ENCODE measurements at places on chromosomes 4 and X.

- no peak for DNase-seq
These were observed 745.8 kb upstream of the GALNTL6 start for GRCh38 chr4:171067422-171067821.

DNA sequence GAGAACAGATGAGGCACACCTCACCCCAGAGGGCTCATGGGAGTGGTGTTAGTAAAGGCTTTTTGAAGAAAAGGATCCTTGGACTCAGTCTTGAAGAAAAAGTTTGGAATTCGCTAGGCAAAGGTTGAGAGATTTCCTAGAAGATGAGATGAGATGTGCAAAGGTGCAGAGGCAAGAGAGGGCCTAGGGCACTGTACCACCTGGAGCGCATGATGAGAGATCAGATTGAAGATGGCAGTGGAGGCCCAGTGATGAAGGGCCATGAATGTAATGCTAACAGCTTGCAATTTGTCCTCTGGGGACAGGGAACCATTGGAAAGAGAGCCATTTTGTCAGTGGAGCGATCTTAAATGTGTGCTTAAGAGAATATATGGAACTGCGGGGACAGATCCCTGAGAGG, 45.0 kb downstream of the PGRMC2 start:
- DNase-seq, result no peak

- no peak for DNase-seq
These were observed 158.8 kb upstream of the AADAT start for GRCh38 chr4:170248576-170248975.

GRCh38 chr4:142558851-142559250, 287.2 kb downstream of the INPP4B start:
- no peak for DNase-seq

DNA sequence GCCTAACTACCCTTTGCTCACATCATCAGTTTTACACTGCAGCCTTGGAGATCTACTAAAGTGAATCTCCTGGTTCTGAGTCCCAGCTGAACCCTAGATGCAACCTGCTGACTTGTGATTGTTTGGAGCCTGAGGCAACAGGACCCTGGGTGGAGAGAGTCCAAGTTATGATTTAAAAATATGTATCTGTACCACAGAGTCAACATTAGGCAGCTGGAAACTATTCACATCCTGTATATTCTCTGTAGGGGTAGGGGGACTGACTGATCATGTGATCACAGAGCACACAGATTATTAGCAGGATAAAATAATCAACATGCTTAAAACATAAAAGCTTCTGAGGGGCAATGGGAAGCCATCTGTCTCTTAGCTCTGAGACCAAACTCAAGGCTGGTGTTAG, 52.1 kb downstream of the CT47B1 start:
- no peak for DNase-seq

- no peak for DNase-seq
These were observed 470.8 kb upstream of the IGFBP7 start for GRCh38 chr4:57580710-57581599.

GRCh38 chr4:76590798-76591281, 155.8 kb downstream of the SHROOM3 start:
- DNase-seq, result no peak

DNA sequence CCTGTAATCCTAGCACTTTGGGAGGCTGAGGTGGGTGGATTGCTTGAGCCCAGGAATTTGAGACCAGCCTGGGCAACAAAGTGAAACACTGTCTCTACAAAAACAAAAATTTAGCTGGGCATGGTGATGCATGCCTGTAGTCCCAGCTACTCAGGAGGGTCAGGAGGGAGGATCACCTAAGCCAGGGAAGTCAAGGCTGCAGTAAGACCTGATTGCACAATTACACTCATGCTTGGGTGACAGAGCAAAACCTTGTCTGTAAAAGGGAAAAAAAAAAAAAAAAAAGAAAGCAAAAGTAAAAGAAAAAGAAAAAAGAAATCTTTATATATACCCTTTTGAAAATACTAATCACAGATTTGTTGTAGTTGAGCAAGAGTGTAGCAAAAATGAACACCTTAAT, 801.0 kb upstream of the IGFBP7 start:
- DNase-seq, result no peak

- no peak for DNase-seq
These were observed 1962.4 kb upstream of the TENM3 start for GRCh38 chr4:180280726-180281297.

GRCh38 chr4:113756005-113756410, 5.5 kb downstream of the CAMK2D start:
- no peak for DNase-seq
